ENCODE measurements at places on chromosomes 3 and 15. TPM values are rescaled to one million over a fixed set of nuclear protein-coding genes. Genes with fewer than 3 reads are reported as not detected.

DNA sequence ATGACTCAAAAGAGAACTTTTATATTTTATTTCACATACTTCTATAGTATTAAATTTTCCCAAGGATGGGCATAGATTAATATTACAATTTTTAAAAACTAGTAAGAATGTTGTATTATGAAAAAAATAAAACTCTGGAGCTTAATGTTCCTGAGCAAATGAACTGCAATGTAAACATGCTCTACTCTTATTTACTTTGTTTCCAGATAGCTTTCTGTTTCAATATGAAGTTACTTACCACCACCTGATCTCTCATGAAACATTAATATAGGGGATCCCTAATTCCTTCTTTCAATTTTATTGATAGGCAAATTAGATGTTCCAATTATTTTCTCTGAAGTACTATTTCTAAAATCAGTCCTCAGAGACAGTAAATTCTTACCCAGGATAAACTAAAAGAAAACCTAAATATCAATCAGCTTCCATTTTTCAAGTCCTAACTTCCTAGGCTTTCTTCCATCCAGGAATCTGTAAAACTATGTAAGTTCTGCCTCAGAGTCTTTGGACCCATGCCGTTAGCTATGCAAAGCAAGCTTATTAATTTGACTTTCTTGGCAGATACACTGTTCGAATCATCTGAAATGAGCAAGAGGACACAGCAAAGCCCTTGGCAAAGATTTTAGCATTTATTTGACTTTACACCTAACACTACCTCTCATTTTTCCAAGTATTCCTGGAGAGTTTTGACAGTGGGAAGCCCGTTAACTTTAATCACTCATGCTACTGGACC, 93.2 kb downstream of the PLCH1 start:
- no peak for DNase-seq

DNA sequence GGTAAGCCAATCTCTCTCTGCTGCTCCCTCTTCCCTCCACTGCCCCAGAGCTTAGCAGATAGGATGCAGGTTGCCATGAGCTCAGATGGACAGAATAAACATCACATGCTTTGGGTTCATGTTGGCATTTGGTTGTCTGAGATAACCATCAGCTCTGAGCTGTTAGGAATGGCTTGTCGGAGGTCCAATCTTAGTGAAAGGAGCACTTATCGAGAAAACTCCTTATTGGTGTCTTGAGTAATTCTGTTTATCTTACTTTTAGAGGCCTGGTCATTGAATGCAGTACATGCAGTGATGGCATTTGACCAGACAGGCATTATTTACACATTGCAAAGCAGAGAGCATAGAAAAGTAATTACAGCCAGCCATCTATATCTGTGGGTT, 99.7 kb downstream of the CEMIP start:
- no peak for DNase-seq

DNA sequence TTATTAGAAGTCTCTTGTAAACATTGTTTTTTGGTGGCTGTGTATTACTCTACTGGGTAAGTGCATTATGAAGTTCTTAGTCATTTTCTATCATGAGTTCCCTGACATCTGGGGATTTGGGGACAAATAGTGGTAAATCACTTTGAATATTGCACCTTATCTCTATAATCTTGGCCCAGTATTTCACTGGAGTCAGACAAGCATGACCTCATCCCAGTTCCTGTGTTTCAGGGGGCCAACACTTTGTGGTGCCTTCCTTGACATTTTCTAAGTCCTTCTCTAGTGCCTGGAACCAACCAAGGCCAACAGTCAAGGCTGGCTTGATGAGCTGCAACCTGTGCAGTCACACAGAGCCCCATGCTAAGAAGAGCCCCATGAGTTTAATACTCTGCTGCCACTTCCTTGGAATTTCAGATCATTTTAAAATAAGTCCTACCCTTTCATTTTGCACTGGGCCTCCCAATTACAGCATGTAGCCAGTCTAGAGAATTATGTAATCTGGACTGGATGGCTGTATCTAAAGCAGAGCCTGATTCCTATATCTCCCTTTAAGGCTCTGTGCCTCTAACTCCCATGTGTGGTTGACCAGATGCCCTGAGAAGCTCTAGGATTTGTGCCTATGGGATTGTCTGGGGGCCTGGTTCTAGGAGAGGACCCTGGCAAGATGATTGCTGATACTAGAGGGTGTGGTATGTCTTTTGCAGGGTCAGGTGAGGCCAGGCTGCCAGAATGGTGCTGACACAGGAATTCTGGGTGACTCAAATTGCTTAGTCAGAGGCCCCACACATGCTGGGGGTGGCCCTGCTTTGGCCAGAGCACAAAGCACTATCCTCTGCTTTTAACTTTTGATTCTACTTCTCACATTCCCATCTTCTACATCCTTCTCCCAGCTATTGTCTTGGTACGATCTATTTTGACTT, 319.6 kb upstream of the TBC1D5 start:
- no peak for DNase-seq

DNA sequence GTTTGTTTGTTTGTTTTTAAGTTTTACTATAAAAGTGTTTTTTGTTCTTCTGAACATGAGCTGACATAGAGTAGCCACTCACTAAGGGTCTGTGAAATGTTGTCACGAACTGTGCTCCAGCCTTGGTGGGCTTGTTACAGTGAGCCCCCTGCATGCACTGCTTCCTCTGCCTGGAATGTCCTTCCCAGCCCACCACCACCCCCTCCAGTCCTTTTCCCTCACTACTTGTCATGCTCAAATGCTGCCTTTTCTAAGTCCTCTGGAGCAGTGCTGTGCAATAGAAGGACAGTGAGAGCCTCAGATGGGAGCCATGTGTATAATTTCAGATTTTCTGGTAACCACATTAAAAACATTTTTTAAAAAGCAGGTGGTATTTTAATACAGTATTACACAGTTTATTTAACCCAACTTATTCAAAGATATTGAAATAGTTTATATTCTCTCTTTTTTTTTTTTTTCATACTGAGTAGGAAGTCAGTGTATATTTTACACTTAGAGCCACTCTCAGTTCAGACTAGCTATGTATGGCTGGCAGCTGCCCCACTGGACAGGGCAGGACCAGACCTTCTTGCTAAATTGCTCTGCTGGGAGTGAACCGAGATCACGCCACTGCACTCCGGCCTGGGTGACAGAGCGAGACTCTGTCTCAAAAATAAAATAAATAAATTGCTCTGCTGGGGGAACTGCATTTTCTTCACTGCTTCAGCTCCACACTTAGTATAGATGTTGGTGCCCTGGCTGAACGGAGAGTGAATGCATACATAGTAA, 26.9 kb downstream of the MKRN2OS start:
- no peak for DNase-seq

GRCh38 chr15:75760704-75761435, 48.2 kb upstream of the CSPG4 start:
- DNase-seq = no peak

DNA sequence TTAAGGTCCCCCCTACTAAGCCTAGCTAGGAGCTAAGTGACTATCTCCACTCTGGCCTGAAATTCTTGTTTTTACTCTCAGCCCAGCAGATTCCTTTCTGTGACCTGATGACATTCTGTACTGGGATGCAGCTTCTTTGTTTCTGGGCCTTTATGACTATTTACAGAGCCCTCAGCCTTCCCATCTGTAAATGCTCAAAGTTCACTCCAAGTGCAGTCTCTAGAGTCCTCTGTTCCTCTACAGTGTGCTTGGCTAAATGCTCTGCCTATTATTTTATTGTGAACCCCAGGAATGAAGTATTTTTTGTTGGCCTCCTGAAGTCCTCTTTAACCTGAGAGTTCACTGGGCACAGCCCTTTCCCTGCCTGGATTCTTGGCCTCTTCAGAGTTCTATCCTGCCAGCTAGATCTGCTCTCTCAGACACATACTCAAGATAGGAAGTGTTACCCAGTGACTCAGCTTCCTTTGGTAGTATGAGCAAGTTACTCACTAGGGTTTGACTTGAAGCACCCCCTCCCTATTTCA, 278.1 kb upstream of the P2RY1 start:
- no peak for DNase-seq

GRCh38 chr15:63238171-63238570, 39.2 kb upstream of the APH1B start:
- DNase-seq = no peak

Gene TPRG1
- 3.4 TPM for total RNA-seq

- DNase-seq = no peak
Observed at GRCh38 chr3:128285042-128285966, 132.0 kb downstream of the EEFSEC start.

DNA sequence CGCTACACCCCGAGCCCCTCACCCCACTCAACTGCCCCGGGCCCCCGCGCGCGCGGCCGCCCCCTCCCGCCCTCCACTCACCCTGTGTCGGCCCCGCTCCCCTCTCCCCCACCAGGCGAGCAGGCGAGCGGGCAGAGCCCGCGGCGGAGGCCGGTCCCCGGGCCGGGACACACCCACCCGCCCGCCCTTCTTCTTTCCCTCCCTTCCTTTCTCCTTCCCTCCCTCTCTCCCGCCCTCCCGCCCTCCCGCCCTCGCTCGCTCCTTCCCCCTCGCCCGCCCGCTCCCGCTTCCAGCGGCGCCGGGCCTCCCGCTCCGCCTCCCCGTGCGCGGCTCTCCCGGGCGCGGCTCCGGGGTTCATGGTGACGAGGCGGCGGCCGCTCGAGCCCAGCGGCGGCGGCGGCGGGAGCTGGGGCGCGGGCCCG, at the start of gene CTDSPL:
Gene CTDSPL (plus strand): TSS at position 261 of the 422 bp plus-strand sequence. CDS start 320 bp downstream, outside the sequence.
- DNase-seq = peak; percentile 70

DNA sequence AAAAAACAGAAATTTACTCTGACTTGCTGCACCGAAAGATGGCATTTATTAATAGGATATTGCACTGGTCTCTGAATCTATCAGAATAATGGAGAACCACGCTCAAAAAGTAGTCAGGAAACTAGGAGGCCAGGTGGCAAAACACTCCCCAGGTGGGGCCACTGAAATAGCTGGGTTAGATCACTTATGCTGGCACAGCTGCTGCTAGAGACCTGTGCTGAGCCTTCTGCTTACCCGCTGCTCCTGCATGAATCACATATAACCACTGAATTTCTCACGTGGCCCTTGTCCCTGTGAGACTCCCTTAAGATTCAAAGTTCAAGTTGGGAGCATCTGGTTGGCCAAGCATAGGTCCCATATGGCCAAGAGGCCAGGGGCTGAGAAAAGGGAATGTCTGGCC, 66.0 kb upstream of the OXTR start:
- no peak for DNase-seq

GRCh38 chr3:17157713-17158112, 273.0 kb downstream of the PLCL2 start:
- DNase-seq = no peak

Gene GRM7
- total RNA-seq = 52.4 TPM

Gene PSMD6
- 66.7 TPM for total RNA-seq

- no peak for DNase-seq
Observed at GRCh38 chr3:161273589-161274218, 52.6 kb downstream of the NMD3 start.

DNA sequence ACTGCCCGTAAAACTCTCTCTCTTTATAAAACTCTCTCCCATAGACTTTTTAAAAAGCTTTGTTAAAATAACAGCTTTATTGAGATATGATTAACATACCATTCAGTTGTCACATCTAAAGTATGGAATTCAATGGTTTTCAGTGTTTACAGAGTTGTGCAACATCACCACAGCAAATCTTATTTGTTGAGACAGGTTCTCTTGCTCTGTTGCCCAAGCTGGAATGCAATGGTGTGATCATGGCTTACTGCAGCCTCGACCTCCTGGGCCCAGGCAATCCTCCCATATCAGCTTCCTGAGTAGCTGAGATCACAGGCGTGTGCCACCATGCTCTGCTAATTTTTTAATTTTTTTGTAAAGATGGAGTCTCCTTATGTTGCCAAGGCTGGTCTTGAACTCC, 35.9 kb upstream of the TRAK1 start:
- DNase-seq = no peak

- DNase-seq = no peak
Observed at GRCh38 chr3:53198256-53198977, 37.4 kb downstream of the PRKCD start.

GRCh38 chr3:170471149-170471548, 52.5 kb downstream of the CLDN11 start:
- peak; percentile 44 for DNase-seq
